ENCODE measurements at places on chromosomes 7 and 10. TPM values are rescaled to one million over a fixed set of nuclear protein-coding genes. Genes with fewer than 3 reads are reported as not detected.

NODAL gene
- not detected for total RNA-seq

DNAH11 gene
- total RNA-seq: 0.05 TPM

MEST gene
- 42.3 TPM for total RNA-seq

TMEM225B gene
- total RNA-seq: 1.0 TPM

PRPS1L1 gene
- total RNA-seq: not detected

COMTD1 gene
- total RNA-seq: 49.8 TPM

EMX2 gene
- total RNA-seq: not detected

CRHR2 gene
- not detected for total RNA-seq

MDH2 gene
- total RNA-seq: 312 TPM

ATE1 gene
- 21.7 TPM for total RNA-seq

GIMAP7 gene
- not detected for total RNA-seq

TNS3 gene
- 87.3 TPM for total RNA-seq

ANXA8 gene
- 33.2 TPM for total RNA-seq

MCM10 gene
- 22.9 TPM for total RNA-seq

SFTPA2 gene
- total RNA-seq: not detected

ZSWIM8 gene
- 30.2 TPM for total RNA-seq

ZNF680 gene
- total RNA-seq: 2.3 TPM

TUBAL3 gene
- total RNA-seq: 0.49 TPM

RBM20 gene
- 1.7 TPM for total RNA-seq

OR2A25 gene
- not detected for total RNA-seq

AKR1C4 gene
- 0.37 TPM for total RNA-seq

NEUROD6 gene
- total RNA-seq: not detected

MCM7 gene
- total RNA-seq: 243 TPM

SLC16A12 gene
- total RNA-seq: 0.03 TPM

PRKG1 gene
- not detected for total RNA-seq

ACSM6 gene
- total RNA-seq: not detected

STEAP2 gene
- total RNA-seq: 3.8 TPM

RBP3 gene
- total RNA-seq: not detected

LBX1 gene
- not detected for total RNA-seq

KBTBD2 gene
- 26.6 TPM for total RNA-seq

CPVL gene
- total RNA-seq: 0.20 TPM

LIPN gene
- total RNA-seq: not detected

GSDME gene
- total RNA-seq: 32.0 TPM

NIPSNAP2 gene
- total RNA-seq: 46.4 TPM

PODXL gene
- 55.4 TPM for total RNA-seq

AOAH gene
- not detected for total RNA-seq

SLC26A3 gene
- not detected for total RNA-seq

CNPY1 gene
- not detected for total RNA-seq

POLR3A gene
- 15.9 TPM for total RNA-seq

AGAP9 gene
- total RNA-seq: 9.3 TPM

BICC1 gene
- 30.1 TPM for total RNA-seq

TUBB8 gene
- not detected for total RNA-seq

Measured in A549 treated with CpdA at 1 μM for 4 hours (cell line).